ENCODE measurements at places on chromosomes 5 and 9.

- no peak for DNase-seq
Observed at GRCh38 chr9:33124751-33125381, 42.3 kb downstream of the B4GALT1 start.

DNA sequence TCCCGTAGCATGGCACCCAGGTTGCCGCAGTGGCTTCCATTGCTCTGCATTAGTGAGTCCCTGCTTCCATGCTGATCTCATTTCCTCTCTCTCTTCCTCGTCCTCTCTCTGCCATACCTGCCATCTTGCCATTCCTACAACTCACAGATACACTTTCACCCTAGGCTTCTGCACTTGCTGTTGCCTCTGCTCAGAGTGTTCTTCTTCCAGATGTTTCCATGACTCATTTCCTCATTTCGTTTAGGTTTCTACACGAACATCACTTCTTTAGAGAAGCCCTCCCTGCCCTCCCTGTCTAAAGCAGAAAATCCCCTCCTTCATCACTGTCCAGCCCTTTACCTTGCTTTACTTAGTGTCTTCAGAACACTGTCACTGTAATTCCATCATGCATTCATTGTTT lies 115.2 kb upstream of the WWC1 start:
- no peak for DNase-seq

GRCh38 chr9:136185596-136186366 lies 19.1 kb downstream of the LHX3 start:
- DNase-seq, result no peak

DNA sequence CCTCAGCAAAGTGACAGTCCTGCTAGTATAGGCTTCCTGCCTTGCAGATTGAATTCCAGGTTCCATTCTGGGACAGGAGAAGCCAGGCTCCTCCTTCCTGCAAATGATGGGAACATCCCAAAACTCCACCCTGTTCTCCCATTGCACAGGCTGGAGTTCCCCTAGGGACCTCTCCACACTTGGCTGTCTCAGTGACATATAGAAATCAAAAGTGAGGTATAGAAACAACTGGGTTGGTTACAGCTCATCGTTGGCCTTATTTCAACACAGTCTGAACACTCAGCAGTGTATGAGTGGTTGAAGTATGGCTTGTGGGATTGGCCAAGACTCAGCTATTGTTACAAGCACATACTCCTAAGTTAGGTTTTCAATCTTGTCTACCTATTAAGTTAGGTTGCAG lies 157.8 kb upstream of the FTMT start:
- no peak for DNase-seq

GRCh38 chr5:1179383-1179715 lies 22.0 kb upstream of the SLC6A19 start:
- no peak for DNase-seq

DNA sequence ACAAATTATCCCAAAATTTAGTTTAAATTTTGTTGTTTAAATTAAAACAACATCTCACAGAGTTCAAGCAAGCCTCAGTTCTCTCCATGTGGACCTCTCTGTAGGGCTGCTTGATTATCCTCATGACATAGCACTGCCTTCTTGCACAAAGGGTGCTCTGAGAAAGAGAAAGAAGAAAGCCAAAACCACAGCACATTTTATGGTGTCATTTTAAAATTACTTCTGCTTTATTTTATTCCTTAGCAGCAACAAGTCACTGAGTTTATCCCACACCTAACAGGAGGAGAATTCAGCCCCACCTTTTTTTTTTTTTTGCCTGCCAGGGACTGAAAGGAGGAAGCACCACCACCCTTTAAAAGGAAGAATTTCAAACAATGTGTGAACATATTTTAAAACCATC lies 12.8 kb upstream of the KCNV2 start:
- no peak for DNase-seq

DNA sequence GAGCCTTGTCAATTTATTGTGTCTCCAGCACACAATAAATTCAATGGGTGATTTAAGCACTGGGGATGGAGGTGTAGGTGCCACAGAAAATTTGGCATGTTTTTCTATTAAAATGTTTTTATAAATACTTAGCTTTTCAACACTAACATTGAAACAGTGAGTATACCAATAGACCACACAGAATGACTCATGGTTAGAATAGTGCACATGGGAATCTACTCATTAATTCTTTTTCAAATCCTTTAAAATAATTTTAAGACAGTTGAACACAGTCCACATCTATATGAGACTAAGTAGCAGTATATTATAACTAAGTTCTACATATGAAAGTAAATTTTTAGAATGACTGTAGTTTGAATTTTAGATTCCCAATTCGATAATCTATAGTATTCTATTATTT lies 67.1 kb downstream of the LNPEP start:
- no peak for DNase-seq

DNA sequence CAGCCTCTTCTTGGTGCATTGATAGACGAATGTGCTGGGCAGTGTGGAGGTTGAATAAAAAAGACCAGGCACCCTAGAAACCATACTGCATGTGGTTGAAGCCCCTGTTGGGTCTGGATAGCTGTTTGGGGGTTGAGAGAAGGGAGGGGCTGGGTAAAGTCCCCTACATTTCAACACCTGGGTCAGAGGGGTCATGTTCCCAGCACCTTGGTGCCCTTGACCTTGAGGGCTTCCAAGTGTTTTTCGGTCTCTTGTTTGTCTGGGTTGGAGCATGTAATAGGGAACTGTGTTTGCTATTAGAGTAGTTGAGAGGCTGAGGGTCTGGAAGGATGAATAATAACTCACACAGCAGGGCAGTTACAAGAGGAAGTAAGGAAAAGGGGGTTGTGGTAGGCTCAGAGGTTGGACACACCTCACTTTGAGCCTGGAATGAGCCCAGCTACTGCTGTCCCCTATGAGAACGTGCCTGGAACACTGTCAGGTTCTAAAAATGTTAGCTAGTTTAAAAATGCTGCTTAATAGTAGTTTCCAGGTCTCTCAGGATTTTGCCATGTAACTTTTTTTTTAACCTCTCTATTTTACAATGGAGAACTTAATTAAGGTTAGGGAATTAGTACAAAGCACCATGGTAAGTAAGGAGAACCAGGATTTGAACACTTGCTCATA lies 155.2 kb upstream of the SPRY4 start:
- DNase-seq, result no peak

DNA sequence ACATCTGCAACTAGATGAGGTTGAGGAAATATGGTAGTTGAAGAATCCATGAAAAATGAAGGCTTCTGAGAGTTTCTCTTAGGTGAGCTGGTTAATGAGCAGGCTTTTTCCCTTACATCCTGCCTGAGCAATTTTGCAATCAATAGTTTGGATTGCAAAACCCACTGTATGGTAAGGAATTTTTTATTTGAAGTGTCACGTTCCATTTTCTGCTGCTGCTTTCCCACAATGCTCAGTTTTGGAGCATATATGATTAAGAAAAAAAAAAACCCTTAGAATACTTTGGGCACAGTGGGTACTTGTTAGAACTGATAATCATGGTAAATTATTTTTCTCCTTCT lies 144.2 kb downstream of the PCSK1 start:
- DNase-seq, result no peak

GRCh38 chr9:137028263-137029057 lies 423 bp upstream of the ABCA2 start:
- peak; percentile 64 for DNase-seq

- DNase-seq, result peak; percentile 44
Observed at GRCh38 chr9:37976714-37977477, 73.0 kb upstream of the SLC25A51 start.

DNA sequence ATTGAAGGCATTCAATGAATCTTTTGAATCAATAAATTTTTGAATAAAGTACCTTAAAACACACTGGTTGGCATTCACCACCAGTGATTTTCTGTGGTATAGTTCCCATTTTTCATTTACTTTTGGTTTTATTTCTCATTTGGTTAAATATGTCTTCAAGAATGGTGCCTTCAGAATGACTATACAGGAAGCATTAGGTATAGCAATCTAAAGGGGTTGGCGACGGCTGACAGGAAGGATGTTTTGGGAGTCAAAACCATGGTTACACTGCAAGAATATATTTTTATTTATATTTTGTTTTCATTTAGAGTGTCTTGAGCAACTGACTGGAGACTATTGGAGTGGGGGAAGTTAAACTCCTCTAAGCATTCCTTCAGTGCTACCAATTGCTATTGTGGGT lies 235.7 kb downstream of the HTR1A start:
- DNase-seq, result no peak

GRCh38 chr5:149672701-149673476 lies 57.2 kb upstream of the PPARGC1B start:
- DNase-seq, result no peak

- DNase-seq, result peak; percentile 33
Observed at GRCh38 chr5:146878476-146879172, at the start of gene PPP2R2B. Gene PPP2R2B (minus strand): TSS chr5:146878757.

DNA sequence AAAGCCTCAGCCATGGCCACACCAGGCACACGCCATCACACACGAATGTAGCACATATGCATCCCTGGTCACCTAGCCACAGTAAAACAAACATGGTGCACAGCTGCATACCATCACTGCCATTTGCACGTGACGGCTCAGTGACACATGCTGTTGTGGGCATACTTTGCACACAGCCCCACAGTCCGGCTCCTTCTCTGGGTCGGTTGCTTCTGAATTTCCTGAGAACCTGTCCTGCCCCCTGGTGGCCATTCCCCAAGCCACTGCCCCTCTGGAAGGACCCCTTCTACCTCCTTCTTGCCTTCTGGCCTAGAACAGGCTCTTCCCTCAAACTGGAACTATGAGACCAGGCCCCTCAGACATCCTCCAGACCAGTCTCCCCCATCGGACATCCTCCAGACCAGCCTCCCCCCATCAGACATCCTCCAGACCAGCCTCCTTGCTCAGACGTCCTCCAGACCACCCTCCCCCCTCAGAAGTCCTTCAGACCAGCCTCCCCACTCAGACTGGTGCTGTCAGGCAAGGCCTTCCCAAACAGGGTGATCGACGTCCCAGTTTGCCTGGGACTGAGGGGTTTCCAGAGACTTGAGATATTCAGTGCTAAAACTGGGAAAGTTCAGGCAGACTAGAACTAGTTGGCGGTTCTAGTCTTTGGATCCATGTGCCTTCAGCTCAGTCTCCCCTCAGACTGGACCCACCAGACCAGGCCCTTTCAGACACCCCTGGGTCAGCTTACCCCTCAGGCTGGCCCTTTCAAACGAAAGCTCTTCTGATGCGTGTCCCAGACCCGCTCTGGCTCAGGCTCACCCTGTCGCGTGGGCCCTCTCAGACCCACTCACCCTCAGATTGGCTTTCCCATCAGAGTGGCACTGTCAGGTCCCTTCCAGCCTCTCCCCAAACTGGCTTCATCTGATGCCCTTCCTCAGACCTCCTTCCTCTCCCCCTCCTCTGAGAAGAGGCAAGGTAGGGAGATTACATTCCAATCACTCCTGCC lies 24.3 kb upstream of the ENHO start:
- DNase-seq, result peak; percentile 67

DNA sequence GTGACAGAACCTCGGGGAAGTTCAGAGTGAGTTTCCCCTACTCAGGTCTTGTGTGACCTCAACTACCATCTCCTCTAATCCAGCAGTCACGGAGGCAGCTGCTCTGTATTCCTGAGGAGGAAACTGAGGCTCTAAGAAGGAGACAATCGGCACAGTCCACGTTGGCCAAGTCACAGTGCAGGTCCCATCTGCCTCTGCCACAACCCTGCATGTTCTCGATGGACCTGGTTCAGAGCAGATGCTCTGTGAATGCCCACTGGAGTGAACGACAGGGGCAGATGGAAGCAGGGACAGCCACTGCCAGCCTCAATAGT lies 722 bp upstream of the ERGIC1 start:
- no peak for DNase-seq

DNA sequence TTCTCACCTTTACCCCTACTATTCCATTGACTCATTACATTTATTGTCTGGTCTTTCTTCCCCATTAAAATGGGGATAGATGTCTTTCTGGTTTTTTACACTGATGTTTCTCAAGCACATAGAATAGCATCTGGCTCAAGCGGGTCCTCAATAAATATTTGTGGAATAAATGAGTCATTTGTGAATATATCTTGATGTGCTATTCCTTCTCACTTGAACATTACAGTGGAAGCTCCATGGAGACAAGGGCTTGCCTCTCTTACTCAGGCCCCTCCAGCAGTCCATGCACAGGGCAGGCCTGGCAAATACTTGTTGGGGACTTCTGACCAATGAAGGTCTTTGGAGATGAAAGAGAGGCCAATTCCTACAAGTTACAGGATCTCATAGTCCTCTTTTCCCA lies 151.7 kb upstream of the TAS2R1 start:
- no peak for DNase-seq

DNA sequence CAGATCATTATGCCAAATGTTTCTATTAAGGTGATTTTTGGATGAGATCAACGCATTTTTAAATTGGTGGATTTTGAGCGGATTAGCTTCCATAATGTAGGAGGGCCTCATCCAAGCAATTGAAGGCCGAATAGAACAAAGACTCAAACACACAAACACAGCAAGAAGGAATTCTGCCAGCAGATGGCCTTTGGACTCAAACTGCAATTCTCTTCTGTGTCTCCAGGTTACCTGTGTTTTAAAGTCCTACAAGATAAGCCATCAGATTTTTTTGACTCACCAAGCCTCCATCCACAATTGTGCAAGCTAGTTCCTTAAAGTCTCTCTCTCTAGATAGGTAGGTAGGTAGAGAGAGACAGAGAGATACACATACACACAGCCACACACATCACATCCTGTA lies 25.5 kb downstream of the CDH6 start:
- no peak for DNase-seq

GRCh38 chr9:76516350-76516749 lies 57.4 kb downstream of the GCNT1 start:
- DNase-seq, result peak; percentile 29

DNA sequence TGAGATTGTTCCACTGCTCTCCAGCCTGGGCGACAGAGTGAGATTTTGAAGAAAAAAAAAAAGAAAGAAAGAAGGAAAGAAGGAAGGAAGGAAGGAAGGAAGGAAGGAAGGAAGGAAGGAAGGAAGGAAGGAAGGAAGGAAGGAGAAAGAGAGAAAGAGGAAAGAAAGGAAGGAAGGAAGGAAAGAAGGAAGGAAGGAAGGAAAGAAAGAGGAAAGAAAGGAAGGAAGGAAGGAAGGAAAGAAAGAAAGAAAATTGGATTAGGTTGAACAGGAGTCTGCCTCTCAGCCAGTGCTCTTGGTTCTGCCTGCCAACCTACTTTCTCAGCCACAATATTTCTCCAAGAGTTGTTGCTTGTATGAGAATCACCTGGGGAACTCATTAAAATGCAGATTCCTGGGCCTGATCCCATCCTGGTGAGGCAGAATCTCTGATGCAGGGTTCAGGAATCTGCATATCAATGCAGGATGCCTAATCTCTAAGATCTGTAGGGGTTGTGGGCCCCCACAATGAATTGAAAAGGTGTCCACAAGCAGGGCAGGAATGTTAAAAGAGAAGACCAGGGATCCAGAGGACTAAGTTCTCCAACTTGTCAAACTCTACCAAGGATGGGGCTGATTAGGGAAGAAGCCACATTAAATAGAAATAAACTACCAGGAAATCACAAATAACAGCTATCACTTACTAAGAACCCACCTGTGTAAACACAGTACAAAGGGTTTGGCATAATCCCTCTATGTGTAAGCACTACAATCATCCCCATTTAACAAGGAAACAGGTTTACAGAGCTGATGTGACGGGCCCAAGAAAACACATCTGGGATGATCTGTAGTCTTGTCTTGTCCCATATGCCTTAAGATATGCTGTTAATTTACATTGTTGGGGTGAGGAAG lies 23.4 kb upstream of the GALNT10 start:
- no peak for DNase-seq
